Breast epithelium (tissue), 4 donors: ENCODE measurements at places on chromosomes 1 and 21. TPM values are rescaled to one million over a fixed set of nuclear protein-coding genes. Genes with fewer than 3 reads are reported as not detected.

GRCh38 chr1:172287208-172287607, 133.3 kb upstream of the C1orf105 start:
- DNase-seq: no peak

- no peak for DNase-seq
These were observed 45.8 kb downstream of the BCAR3 start for GRCh38 chr1:93635614-93636543.

- no peak for DNase-seq
These were observed 18.6 kb downstream of the SLC2A5 start for GRCh38 chr1:9050803-9051202.

The NGF gene
- total RNA-seq: 0.64 TPM

The RGS7 gene
- 0.16 TPM for total RNA-seq

The PLPPR5 gene
- not detected for total RNA-seq
